ENCODE measurements at places on chromosomes 3 and 15.
A peak's percentile ranks its signal among the peaks of the same experiment; 100 is the strongest.

- ATAC-seq = peak; percentile 60
These were observed 770.6 kb upstream of the NR2F2 start for GRCh38 chr15:95559875-95560394.

GRCh38 chr3:28050885-28051284 is 190.5 kb upstream of the CMC1 start:
- no peak for ATAC-seq

DNA sequence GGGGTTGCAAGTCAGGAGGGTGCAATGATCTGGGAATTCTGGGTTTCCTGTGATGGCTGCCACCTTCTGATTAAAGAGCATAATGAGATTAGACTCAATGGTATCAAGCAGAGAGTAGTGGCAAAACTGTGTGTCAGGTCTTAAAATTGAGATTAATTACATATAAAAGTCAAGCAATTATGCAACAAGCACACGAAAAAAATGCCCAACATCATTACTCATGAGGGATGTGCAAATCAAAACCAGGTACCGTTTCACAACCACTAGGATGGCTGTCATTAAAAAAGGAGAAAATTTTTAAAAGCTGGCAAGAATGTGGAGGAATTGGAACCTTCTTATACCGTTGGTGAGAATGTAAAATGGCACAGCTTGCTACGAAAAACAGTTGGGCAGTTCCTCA is 205.0 kb downstream of the OSBPL10 start:
- ATAC-seq = no peak

DNA sequence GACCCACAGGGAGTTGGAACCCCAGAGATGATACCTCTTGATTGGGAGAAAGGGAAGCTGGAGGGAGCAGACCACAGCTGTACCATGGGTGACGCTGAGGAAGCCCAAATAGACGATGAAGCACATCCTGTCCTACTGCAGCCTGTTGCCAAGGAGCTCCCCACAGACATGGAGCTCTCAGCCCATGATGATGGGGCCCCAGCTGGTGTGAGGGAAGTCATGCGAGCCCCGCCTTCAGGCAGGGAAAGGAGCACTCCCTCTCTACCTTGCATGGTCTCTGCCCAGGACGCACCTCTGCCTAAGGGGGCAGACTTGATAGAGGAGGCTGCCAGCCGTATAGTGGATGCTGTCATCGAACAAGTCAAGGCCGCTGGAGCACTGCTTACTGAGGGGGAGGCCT is 201.1 kb downstream of the AKAP13 start:
- ATAC-seq = no peak

GRCh38 chr3:156626104-156626503 is 48.3 kb upstream of the TIPARP start:
- ATAC-seq = peak; percentile 11

DNA sequence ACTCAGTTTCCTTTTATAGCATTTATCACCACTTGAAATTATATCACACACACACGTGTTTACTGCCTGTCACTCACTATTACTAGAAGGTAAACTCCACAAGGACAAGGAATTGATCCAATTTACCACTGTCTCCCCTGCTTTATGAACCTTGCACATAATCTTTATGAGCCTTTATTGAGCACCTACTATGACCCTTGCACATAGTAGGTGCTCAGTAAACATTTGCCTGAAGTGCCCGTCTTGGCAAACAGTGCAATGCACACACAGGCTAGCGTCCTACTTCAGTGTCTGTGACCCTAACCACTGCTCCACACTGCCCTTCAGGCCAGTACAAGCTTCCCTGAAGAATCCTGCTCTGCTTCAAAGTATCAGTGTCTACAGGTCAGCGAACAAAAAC is 237.7 kb upstream of the TMC3 start:
- ATAC-seq = no peak

DNA sequence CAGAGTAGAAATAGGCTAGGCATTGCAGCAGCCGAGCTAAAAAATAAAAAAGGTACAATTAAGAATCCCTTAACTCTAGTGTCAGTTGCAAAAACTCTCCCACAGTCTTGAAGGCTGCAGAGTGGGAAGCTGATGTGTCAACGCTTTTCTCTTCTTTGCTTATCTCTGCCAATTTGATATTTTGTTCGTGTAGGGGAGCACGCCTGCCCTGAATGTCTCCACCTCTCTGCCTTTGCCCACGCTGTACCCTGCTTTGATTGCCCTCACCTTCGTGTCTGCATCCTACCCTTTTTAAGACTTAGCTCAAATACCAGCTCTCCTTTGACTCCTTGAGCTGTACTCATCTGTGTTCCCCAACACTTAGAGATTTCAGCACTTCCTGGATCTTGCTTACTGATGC is 155.4 kb upstream of the CADPS start:
- ATAC-seq = no peak

DNA sequence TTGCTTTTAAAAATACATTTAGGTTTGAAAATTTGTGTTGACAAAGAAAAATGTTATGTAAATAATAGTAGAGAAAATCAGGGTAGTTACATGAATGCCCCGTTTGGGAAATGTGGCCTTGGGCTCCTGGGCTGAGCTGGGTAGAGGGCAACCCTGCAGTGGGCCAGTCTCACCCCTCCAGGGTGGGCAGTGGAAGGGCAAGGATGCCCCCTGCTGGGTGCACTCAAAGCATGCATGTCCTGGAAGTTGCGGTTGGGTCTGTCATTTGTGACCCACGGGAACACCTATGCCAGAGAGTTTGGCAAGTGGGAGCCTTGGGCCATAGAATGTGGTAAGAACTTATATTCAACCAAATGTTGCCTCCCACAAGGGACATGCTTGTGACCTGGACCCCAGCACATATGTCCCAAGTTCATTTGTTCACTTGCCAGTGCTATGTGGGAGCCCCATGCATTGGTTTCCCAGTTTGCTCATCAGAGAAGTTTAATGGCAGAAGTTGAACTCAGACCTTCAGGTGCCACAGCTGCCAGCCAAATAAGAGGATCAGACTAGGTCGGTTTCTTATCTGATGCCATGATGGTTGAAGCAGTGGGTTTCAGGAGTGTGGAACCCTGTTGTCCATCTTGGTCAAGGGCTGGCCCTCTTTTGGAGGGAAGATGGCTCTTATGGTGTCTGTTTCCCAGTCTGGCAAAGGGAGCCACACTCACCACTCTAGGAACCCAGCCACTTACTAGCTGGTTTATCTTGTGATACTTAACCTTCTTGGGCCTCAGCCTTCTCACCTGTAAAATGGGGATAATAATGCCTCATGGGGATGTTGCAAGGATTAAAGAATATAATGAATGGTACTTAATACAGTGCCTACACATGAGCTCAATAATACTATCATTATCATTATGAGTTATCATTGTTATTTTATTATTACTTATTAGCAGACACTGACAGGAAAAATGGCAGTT is 2.5 kb upstream of the PLCB2 start:
- ATAC-seq = peak; percentile 86

- no peak for ATAC-seq
These were observed 1.8 kb downstream of the KCNMB2 start for GRCh38 chr3:178538056-178538455.

GRCh38 chr3:35645189-35645588 is 5.9 kb downstream of the ARPP21 start:
- ATAC-seq = no peak

- ATAC-seq = peak; percentile 84
These were observed 61.2 kb downstream of the TSC22D2 start for GRCh38 chr3:150469031-150469930.

- no peak for ATAC-seq
These were observed 40.4 kb upstream of the SKOR1 start for GRCh38 chr15:67784856-67785430.

GRCh38 chr3:99696497-99696896 is 58.1 kb downstream of the COL8A1 start:
- ATAC-seq = no peak

- no peak for ATAC-seq
These were observed 16.3 kb downstream of the CACNA2D2 start for GRCh38 chr3:50487181-50487580.

DNA sequence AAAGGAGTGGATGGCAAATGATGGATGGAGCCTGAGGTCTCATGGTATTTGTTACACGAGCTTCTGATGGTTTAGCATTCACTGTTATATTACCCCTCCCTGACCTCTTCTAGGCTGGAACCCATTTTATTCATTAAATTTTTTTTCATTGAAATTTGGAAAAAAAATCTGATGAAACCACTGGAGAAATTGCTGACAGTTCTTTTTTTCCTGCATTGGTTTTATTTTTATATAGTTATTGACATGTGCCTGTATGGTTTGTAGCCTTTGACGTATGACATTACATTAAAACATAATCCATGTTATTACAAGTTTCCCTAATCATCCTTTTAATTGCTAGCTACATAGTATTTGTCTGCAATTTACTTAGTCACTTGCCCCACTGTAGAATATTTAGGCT is 81.8 kb downstream of the CLDN11 start:
- ATAC-seq = no peak

- ATAC-seq = no peak
These were observed 601.6 kb downstream of the UNC13C start for GRCh38 chr15:54579855-54580254.

GRCh38 chr15:74251131-74251811 is 15.1 kb downstream of the CCDC33 start:
- no peak for ATAC-seq

DNA sequence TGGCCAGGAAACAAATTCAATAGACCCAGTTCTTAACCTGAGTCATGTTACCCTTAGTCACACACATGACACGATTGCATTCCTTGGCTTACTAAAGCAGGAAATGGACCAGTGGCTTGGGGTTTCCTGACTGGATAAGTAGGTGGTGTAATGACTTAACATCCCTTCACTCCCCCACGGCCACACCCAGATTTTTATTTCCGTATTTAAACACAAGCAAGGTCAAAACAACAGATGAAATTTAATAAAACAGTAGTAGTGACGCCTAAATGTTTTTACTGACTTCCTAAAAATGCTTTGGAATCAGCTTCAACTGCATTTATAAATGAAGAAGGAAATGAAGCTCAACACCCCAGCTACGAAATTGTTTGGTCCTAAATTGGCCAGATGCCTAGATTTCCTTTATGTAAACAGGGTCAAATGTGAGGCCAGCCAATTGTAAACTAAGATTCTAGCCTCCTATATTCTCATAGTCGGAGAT is 324.3 kb downstream of the CHST2 start:
- ATAC-seq = no peak

DNA sequence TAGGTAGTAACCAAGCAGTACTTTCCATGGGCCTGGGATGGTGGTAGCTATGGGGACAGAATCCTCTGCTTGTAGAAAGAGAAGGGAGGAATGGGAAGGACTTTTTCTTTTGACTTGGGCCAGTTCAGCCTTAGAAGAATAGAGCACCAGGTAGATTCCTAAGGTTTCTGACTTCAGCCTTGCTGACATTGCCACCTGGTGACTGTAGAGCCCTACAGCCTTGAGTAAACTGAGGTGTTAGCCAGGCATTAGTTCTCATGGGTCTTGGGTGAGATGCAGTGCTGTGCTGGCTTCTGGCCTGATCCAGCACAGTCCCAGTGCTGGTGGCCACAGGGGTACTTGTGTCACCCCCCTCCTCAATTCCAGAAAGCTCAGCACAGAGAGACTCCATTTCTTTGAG is 171.1 kb downstream of the ZBBX start:
- ATAC-seq = no peak

DNA sequence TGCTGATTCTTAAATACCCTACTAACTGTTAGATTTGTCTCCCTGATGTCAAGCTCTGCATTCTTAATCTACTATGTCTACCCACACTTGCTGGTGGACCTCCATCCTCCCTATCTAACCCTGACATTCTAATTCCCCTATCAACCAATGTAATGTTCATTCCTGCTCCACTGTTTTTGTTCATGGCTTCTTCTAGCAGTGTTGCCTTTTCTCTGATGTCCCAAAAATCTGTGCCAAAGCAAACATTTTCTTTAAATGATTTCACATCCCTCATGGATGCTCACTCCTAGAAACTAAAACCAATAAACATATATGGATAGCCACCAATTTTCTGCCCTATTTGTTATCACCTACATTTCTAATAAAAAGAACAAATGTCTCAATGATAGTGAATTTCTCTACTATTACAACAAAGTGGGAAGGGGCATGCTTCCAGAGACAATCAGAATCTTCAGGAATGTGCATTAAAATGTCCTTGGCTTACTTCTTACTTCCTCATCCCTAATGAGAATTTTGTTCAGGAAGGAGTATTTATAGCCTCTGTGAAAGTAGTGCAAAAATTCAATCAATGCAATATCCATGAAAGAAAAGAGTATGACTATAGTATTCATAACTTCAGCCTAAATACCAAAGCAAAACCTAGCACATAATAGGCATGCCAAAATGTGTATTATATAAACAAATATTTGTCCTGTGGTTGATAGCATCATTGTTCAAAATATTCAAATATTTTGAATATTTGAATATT is 273.3 kb downstream of the ZNF385D start:
- ATAC-seq = no peak

DNA sequence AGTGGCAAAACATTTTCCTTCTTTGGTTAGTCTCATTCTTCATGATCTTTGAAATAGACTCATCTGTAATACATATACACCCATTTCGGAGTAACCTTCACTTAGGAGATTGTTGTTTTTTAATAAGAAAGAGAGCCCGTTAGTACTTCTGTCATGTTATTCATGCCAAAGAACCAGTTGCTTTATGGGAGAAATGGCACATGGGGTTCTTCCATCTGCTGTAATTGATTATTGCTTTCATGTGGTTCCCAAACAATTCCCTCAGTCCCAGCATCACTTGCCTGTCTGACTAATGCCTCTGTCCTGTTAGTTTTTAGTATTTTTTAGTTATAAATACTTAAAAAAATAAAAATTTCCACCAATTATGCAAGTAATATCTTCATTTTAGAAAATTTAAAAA is 33.8 kb upstream of the FAH start:
- no peak for ATAC-seq

GRCh38 chr15:59372352-59373211 is at the start of gene MYO1E:
Gene MYO1E, minus strand, starts transcription at chr15:59372871. Its CDS starts 371 bp downstream, at chr15:59372500.
- ATAC-seq = peak; percentile 89

DNA sequence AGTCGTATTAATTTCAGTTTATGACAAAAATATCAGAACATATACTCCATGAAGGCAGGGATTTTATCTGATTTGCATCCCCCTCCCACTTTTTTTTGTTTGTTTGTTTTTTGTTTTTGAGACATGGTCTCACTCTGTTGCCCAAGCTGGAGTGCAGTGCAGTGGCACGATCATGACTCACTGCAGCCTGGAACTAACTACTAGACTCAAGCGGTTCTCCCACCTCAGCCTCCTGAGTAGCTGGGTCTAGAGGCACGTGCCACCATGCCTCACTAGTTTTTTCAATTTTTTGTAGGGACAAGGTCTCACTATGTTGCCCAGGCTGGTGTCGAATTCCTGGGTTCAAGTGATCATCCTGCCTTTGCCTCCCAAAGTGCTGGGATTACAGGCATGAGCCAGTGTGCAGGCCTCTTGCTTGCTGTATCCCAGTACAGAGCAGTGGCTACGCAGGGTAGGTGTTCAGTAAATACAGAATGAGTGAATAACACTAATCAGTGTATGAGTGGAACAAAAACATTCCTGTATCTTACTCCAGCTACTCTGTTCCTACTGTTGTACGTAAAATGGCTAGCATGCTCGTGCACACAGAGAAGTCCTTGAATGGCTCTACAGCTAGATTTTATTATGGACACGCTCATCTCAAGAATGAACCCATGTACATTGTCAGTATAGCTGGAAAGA is 272.4 kb downstream of the FOXP1 start:
- ATAC-seq = no peak

GRCh38 chr15:94770199-94770598 is 538.8 kb downstream of the MCTP2 start:
- peak; percentile 83 for ATAC-seq

All from motor neuron (in vitro differentiated cells).